Right forelimb (tissue), 1 donor: ENCODE measurements at places on chromosomes 4 and X.

GRCh38 chr4:123233136-123233768 lies 163.3 kb upstream of the SPRY1 start:
- DNase-seq, result no peak

DNA sequence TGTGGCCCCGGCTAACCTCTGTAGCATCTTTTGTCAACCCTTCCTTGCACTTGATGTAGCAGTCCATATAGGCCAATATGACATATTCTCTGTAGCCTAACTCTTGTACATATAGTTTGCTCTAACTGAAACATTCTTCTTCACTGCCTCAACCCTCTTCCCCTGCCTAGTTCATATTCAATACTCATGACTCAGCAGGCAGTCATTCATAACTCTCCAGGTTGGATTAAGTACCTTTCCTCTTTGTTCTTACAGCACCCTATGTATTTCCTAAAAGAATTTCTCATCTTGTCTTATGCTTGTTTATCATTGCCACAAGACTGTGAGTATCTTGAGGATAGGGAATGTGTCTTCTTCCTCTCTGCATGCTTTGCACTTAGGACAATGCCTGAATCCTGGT lies 76.9 kb downstream of the TMLHE start:
- DNase-seq, result no peak

DNA sequence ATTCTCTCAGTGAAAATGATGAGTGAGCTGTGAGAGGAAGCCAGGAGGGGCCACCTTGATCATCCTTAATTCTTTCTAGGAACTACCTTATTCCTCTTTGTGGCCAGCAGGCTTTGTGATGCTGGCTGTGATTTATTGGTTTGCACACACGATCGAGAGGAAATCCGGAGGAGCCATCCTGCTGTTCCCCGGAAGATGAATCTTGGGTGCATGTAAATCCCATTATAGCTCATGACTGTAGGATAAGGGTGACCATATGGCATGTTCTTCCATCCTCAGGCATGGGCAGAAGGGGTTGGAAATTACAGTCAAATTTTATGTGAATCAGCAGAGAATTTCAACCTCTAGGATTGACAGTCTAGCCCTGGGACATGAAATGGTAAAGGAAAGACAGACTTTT lies 254.5 kb downstream of the UNC5C start:
- no peak for DNase-seq

GRCh38 chr4:5036239-5036638 lies 15.0 kb upstream of the STK32B start:
- no peak for DNase-seq

DNA sequence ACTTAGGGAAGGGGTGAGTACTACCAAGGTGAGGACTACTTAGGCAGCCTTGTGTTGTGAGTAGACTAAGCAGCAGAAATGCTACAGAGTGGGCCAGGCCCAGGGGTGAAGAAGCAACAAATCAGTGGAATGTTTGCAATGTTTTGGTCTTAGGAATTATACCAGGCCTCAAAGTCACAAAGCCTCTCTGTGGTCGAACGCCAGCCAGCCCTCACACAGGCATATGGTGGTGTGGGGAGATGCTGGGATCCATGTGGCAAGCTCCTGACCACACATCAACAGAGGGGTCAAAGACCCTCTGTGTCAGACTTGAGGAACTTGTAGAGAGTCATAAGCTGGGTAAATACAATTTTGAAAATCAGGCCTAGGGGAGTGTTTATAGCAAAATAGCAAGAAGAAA lies 153.8 kb upstream of the KLF3 start:
- no peak for DNase-seq

- DNase-seq, result peak; percentile 88
These were observed 2.1 kb upstream of the PCDH7 start for GRCh38 chr4:30718021-30718542.

GRCh38 chrX:69264158-69264581 lies 98.9 kb upstream of the PJA1 start:
- DNase-seq, result no peak

- DNase-seq, result no peak
These were observed 5.0 kb downstream of the RPL10 start for GRCh38 chrX:154403192-154403591.

DNA sequence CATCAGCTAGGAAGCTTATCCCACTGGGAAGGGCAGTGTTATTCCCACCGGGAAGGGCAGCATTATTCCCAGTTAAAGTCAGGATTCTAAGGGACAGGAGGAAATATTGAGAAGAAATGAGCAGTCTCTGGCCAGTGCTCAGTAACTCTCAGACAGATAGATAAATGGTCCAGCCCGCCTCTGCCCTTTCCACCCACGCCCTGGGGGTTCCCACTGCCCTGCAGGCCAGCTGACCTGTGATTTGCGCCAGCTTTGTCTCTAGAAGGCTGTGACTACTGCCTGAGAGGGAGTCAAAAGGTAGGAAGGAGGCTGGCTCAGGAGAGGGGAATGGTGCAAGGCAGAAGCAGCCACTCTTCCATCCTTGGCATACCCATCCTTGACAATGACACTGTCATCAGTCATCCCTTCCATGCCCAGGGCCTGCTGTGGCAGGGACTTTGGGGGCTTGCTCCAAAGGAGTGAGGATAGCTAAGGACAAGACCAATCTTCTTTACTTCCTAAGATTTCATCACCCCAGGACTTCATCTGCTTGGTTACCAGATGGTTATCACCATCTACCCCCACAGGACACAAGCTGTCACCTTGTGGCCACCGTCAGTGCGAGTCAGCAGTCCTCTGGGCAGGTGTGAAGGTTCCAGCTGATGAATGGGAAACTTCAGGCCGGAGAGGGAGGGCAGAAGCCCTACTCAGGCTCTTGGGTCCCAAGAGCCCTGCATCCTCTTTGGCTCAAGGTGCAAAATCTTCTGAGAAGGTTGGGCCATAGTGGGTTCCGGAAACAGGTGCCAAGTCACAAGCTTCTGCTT lies 49.5 kb downstream of the SEPSECS start:
- no peak for DNase-seq

DNA sequence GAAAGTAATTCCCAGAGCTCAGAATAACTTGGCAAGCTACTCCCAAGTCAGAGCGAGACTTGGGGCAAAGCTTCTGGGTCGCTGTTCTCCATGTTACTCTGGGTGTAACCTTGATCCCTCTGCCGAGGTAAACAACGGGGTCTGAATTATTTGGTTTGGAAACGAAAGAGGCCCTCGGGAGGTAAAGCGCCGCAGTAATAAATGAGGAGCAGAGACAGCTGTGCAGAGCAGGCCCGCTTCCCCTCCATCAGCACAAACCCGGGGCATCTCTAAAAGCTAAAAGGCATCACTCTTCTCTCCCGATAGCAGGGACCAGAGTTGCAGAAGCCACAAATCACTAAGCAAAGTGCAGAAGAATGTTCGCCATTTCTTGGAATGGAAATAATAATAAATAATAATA lies 561.5 kb downstream of the BCOR start:
- DNase-seq, result no peak

- no peak for DNase-seq
These were observed 62.3 kb upstream of the SHOX start for GRCh38 chrX:568311-568710.

GRCh38 chrX:41538707-41539106 lies 91.6 kb downstream of the NYX start:
- DNase-seq, result no peak

DNA sequence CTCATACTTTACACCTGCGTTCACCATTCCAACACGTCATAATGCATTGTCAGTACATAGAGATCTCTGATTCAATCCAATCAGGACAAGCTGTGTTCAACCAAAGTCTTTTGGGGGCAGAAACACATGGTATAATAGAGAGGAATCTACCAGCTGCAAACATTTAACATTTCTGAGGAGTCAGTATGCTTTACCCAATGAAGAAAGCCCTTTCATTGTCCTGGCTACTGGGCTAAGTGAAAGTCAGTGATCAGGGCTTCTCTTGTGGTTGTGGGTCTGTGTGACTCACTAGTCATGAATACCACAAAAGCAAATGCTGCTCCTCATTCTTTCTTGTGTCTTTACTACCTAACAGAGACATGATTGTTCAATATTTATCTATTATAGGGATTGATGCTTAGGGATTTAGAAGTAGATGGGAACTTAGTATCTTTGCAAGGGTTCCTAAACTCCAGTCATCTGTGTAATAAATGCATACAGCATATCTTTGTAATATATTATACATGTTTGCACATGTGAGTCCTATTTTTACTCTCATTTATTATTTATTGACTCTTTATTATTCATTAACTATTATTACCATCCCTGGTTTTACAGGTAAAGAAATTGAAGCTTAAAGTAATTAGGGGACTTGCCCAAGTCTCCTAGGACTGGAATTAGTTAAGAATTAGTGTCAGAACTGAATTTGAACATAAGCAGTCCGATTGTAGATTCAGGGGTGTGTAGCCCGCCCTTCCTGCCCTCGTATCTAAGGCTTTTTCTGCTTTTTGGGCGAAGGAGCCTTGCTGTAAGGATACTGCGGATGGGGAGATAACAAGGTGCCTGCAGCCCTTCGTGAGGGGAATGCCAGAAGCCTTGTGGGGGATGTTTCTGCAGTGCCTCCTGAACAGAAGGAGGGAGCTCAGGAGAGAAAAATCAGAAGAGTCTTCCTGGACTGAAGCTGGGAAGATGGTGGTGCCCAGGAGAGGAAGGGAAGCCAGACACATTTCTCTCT lies 353.1 kb upstream of the BOD1L1 start:
- no peak for DNase-seq

GRCh38 chr4:7427831-7428260 lies 6.9 kb downstream of the PSAPL1 start:
- DNase-seq, result peak; percentile 39

DNA sequence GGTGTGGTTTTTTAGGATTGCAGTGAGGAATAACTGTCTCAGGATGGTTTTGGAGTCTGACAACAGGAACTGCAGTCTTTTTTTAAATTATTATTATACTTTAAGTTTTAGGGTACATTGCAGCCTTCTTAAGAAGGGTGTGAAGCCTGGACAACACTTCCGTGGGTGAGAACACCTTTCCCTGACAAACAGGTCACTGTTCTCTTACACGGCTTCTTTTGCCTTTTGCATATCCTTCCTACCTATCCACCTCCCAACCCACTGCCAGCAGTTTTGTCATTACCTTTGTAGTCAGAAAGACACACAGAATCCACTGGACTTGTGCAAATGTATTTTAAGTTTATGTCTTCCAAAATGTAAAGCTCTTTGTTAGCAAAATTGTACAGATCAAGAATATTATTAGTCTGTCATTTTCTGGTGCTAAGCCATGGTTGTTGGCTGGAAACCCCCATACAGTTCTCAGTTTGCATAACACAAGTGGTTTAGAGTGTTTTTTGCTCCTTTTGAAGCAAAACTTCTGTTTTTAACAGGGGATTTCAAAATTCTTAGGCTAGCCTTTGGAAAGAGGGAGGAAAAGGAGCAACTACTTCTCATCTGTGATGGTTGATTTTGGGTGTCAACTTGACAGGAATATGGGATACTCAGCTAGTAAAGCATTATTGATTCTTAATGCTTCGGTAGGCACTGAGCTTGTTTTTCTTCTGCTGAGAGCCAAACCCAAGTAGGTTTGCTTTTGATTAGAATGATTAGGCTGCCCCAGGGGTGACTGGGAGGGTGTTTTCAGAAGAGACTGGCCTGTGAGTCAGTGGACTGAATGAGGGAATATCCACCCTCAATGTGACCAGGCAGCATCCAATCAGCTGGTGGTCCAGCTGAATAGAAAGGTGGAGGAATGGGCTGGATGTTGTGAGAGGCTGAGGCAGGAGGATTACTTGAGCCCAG lies 29.4 kb upstream of the KLHL2 start:
- no peak for DNase-seq

GRCh38 chrX:72020788-72021187 lies 110.1 kb downstream of the NHSL2 start:
- DNase-seq, result no peak

GRCh38 chr4:114998316-114998715 lies 115.1 kb downstream of the NDST4 start:
- no peak for DNase-seq

DNA sequence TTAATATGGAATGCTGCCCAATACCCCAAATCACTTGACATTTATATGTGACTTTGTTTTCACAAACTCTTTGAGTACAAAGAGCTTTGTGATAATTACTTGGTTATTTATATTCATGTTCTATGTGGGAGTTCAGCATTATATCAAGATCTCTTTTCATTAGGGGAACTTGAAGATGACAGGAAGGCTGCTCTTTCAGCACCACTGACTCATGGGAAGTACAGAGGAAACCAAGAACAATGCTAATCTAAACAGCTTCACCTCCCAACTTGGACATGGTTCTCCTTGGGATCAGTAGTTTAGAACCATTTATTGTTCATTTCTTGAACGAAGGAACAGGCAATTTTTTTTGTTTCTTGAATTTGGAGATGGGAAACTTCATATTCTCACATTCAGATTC lies 184.0 kb upstream of the AFF2 start:
- DNase-seq, result no peak

DNA sequence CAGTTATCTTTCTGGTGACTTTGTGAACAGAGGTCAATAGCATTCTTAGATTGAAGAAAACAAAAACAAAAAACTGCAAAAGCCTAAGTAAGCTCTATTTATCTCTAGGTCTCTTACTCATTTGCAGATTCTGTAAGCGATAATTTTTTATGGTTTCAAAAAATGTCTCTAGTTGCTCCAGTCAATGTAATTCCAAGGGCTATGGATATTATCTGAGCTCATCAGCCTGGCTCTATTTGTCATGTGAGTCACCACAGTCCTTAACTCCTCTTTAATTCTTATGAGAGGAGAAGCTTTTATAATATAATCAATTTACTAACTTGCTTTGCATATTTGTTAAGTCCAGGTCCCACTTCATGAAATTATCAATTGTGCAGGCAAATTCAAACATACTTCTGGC lies 79.1 kb downstream of the NPFFR2 start:
- DNase-seq, result no peak

- peak; percentile 90 for DNase-seq
These were observed at the start of gene FOXO4 for GRCh38 chrX:71095555-71095980. Gene FOXO4, plus strand, starts transcription at chrX:71095851. Its CDS starts 678 bp downstream, at chrX:71096529.

DNA sequence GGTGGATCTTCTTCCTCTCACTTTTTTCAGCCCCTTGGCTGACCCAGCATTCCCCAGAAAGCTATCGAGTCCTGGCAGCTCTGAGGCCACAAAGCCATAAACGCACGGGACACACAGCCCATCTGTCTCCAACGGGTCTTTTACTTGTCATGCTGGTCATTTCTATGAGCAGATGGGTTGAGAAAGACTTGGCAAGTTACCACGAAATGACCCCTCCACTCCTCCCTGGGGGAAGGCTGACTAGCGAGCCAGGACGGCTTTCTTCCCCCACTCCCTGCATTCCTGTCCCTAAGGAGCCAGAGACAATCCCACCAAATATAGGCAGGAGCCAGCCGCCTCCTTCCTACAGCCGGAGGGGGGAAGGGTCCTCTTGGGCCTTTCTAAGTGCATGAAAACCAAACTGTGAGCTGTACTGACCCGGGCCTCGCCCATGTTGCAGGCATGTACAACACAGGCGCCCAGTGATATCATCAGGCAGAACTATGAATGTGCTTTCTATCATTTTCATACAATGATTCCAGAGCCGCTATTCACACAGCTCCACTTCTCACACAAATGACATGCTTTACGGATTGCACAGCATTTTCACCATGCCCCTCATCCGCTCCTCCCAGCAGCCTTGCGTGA lies 28.6 kb downstream of the AFAP1 start:
- peak; percentile 59 for DNase-seq

- no peak for DNase-seq
These were observed 33.8 kb upstream of the TRIM2 start for GRCh38 chr4:153170407-153170806.

- DNase-seq, result no peak
These were observed 106.4 kb downstream of the MID1 start for GRCh38 chrX:10513974-10514373.
